Stimulated activated CD4-positive, alpha-beta T cell treated with anti-CD3 and anti-CD28 coated beads, Interleukin-1b, Interleukin-23, amount 100 ng/mL, for 1 hour (primary cell): ENCODE measurements at places on chromosomes 2 and 18.

GRCh38 chr18:7958897-7959146 is 391.7 kb downstream of the PTPRM start:
- DNase-seq, result no peak

DNA sequence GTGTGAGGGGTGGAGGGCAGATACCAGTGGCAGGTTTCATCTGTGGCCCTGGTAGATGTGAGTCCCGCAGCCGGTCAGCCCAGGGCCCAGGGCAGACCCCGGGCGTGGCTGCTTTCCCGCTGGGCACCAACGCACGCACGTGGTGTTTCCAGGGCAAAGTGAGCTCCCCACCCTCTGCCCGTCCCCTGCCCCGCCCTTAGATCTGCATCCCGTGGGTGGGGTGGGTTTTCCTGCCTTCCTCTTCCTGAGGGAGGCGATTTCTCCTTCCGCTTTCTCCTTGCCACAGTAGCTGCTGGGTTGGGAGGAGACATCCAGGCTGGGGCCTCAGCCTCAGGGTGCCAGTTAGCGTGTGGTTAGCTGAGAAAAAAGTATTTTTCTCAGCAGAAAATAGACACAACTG is 49.6 kb downstream of the ODC1 start:
- no peak for DNase-seq

DNA sequence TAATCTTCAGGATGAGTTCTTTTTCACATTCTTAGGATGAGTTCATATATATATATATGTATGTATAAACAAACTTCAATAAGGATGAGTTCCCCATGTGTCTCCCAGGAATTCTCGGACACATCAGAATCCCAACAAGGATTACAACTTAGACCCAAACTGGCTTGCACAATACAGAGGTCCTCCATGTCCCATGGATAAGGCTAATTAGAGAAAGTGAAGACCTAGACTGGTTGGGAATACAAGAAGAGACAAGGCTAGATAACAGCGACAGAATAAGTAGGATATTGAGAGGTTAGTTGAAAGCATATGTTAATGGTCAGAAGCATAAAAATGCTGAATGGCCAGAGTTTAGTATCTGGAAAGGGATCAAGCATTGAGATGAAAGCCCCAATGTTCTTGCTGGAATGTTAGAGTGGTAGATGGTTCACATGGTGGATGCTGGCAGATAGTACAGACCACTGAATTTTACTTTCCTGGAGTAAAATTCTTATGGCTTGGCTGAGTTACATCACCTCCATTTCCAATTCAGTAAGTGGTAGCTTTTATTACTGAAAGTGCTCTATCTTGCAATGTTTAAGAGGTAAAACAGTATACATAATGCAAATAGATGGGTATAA is 154.9 kb upstream of the EPHA4 start:
- no peak for DNase-seq

- no peak for DNase-seq
Measured at GRCh38 chr2:121186261-121186660, 98.7 kb downstream of the TFCP2L1 start.

GRCh38 chr2:6309415-6310255 is 556.1 kb downstream of the CMPK2 start:
- no peak for DNase-seq

DNA sequence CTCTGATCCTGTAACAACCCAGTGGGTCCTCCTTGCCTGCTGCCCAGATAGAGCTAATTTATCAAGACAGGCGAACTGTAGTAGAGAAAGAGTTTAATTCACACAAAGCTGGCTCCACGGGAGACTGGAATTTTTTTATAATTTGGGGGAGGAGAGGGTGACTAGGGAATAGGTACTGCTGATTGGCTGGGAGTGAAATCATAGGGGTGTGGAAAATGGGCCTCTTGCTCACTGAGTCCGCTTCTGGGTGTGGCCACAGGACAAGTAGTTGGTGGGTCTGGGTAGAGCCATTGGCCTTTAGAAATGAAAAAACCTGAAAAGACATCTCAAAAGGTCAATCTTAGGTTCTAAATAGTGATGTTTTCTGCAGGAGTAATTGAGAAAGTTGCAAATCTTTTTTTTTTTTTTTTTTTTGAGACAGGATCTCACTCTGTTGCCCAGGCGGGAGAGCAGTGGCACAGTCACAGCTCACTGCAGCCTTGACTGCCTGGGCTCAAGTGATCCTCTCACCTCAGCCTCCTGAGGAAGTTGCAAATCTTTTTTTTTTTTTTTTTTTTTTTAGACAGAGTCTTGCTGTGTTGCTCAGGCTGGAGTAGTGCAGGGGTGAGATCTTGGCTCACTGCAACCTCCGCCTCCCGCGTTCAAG is 14.4 kb upstream of the UGGT1 start:
- no peak for DNase-seq

GRCh38 chr2:131041402-131042147 is 51.7 kb downstream of the FAM168B start:
- no peak for DNase-seq

DNA sequence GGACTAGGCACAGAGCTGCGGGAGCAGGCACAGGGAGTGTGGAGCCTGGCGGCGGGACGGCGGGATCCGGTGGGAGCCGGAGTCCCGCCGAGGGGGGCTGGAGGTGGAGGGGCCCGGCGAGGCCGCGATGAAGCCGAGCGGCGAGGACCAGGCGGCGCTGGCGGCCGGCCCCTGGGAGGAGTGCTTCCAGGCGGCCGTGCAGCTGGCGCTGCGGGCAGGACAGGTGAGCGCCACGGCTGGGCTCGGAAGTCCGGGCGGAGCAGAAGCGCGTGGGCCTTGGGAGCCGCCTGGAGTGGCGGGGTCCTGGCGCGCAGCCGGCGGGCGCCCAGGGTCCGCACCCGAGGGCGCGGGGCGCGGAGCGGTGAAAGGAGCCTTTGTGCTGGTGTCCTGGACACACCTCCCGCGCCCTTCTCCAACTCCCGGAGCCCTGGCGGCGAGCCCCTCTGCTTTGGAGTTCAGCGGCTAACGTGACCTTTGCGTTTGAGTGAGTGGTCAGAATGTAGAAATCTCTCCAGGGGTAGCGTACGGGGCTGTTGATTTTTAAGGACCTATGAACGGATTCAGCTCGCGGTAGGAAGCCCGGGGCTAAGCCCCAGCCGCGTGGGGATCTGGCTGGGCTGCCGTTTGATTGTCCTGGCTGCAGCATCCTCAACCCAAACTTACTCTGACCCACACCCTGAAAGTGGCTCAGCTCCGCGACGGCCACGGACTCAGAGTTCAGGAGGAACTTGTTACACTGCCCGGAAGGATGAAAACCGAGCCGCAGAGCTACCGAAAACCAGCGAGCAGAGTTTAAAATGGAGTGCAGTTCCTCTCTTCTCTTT is 448 bp downstream of the IMPA2 start:
- DNase-seq, result no peak

GRCh38 chr2:211376410-211376809 is 820.0 kb downstream of the CPS1 start:
- DNase-seq, result no peak
